ENCODE measurements at places on chromosomes 6 and 20.

GRCh38 chr6:45970326-45970725 lies 45.3 kb downstream of the CLIC5 start:
- DNase-seq, result no peak

- no peak for DNase-seq
Observed at GRCh38 chr6:20575704-20576451, 41.6 kb downstream of the CDKAL1 start.

GRCh38 chr6:133697185-133697584 lies 191.7 kb upstream of the TCF21 start:
- no peak for DNase-seq

GRCh38 chr6:14838133-14838583 lies 407.7 kb upstream of the JARID2 start:
- DNase-seq, result no peak

GRCh38 chr6:144952456-144953240 lies 667.5 kb downstream of the UTRN start:
- no peak for DNase-seq

DNA sequence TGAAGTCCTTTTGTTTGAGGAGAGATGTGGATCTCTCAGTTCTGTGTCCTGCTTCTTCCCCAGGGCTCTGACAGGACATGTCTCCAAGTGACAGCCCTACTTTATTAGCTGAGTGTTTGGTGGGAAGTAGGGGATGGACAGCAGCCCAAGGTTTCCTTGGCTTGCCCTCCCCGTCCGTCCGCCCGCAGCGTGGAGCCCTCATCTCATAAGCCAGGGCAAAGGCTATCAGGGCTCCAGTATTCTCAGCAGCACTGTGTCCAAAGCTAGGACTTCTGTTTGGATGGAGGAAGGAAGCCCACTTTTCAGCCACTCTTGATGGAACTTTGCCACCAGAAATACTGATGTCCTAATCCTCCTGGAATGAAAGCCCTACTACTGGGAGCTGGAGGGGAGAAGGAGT lies 13.6 kb downstream of the CDC5L start:
- DNase-seq, result no peak

DNA sequence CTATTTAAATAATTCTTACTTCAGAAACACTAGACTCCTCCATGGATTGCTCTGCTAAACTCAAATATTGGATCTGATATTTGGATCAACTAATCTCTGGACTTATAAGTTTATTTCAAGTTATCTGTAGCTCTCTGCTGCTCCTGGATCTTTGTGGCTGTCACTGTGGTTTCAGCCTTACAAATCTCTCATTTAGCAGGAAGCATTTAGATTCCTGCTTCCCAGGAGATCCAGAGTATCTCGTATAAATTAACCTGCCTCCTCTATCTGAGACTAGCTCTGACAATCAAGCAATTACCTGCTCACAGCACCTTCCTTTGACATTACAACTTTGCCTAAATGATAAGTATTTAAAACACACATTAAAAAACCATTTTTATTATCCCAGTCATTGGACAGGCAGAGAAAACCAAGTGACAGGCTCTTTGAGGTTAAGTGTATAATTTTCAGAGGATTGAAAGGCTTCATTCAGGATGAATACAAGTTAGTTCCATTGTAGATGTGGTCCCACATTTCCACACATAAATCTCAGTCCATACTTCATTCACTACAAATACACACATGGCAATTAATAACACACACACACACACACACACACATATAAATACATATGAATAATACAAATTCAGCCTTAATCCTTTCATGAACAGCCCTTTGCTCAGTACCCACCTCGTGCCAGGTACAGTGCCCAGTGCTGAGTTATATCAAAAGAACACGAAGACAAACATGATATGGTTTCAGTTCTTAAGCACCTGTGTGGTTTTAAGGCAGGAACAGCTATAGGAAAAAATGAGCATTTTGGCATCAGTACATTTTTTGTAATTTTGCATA lies 55.5 kb upstream of the PLCB1 start:
- no peak for DNase-seq
